ENCODE measurements at places on chromosomes 2 and 18.

DNA sequence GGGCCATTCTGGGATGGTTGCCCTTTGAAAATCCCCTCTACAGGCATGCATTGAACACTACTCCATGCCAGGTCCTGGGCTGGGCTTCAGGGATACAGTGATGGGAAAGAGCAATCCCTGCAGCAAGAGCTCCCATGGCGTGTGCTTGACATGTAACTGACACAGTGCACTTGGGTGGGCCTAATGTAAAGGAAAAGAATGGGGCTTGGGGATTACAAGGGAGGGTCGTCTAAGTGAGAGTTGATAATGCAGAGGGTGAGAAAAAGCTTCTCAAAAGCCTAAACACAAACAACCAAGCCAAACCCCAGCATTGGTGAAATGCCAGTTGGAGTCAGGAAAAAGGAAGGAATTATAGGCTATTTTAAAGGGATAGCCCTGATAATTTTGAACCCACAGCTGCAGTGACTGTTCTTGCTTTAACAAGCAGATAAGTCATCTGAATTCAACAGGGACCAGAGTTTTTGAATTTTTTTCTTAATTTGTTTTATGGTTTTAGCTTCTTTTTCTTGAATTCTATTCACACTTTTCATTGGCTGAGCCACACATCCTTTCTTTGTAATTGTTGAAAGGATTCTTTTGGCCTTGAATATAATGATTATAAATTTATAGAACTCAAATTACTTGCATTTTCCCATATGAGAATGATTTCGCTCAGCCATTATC is 308.7 kb downstream of the LPIN1 start:
- DNase-seq: no peak

GRCh38 chr2:9445089-9445488 is 21.6 kb downstream of the CPSF3 start:
- no peak for DNase-seq

DNA sequence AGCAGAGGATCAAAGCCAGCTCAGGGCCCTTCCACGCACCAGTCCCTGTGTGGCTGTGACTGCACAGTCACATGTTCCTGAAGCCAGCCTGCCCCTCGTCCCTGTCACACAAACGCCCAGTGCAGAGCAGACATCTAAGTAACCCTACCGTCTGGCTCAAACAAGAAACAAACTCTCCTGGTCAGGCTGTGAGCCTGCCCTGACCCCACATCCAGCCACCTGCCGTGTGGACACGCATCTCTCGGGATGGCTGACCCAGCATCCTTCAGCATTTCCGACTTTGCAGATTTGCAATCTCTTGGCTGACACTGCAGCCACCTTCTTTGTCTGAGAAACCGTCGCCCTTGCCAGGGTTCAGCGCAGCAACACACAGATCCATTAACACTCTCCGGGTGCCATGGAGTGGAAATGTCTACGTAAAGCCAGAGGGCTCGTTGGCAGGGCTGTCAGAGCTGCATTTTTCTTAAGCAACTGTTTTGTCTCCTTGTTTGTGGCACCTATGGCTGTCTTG is 82.3 kb upstream of the ASAP2 start:
- DNase-seq: no peak

GRCh38 chr18:37428288-37428974 is 137.2 kb downstream of the CELF4 start:
- no peak for DNase-seq

DNA sequence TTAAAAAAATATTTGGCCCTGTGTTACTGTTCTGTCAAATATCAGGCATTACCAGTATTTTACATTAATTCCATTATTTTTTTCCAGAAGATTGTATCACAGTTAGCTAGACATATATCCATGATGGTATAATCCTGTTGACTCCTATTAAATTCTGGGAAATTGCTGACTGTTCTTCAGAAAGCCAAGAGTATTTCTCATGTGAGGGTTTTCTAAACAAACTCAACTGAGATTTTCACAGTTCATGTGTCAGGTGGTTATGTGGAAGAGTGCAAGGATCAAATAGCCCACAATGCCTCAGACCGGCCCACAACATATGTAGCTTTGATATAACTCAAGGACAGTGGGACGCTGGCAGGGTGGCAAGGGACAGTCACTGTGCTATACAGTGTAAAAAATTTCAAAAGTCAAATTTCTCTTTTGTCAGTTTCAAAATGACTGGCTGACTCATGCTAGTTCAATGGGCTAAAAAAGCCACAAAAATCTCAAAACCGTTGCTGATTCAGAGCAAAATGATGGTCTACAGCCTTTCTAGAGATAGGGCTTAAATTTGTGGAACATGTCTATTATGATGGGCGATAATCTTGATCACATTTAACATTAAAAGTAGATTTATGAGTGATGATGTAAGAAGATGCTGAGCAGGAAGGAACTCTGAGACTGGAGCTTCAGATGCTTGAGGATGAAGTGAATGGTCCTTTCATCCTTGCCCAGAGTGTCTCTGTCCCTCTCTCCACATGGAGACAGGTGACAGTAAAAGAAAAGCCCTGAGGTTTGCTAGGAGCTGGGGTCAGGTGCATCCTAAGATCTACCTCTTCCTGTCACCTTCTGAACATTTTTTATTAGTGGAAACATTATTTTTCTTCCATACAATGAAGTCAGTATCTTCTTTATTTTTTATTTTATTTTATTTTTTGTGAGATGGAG is 175.8 kb upstream of the PIEZO2 start:
- no peak for DNase-seq

DNA sequence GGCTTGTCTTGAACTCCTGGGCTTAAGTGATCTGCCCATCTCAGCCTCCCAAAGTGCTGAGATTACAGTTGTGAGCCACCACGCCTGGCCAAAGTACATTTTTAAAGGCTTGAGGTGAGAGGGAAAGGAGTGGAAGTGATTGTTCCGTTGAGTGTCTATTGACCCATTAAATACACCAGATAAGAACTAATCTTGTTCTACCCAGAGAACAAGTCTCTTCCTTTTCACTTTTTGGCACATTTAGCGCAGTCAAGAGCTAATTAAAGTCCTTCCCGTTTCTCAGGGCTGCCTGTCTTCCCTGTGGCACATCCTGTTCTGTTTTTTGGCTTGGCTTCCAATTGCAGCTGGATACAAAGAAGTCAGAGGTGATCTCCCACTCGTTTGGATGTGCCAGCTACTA is 172.3 kb downstream of the ALPK2 start:
- DNase-seq: no peak

GRCh38 chr18:31454066-31454708 is 6.6 kb downstream of the DSG3 start:
- DNase-seq: no peak

GRCh38 chr2:182585001-182585400 is 131.1 kb upstream of the DNAJC10 start:
- no peak for DNase-seq

DNA sequence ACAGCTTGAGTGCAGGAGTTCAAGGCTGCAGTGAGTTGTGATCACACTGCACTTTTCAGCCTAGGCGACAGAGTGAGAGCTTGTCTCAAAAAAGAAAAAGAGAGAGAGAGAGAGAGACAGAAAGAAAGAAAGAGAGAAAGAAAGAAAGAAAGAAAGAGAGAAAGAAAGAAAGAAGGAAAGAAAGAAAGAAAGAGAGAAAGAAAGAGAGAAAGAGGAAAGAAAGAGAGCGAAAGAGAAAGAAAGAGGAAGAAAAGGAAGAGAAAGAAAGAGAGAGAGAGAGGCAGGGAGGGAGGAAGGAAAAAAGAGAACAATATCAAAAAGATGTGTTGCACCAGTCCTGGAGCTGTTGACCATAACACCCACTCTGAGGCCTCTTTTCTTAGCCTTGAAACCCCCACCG is 89.8 kb upstream of the MBOAT2 start:
- no peak for DNase-seq

GRCh38 chr2:42851740-42852250 is 59.4 kb upstream of the HAAO start:
- DNase-seq: no peak

GRCh38 chr2:233426619-233427342 is 72.5 kb downstream of the DGKD start:
- no peak for DNase-seq

GRCh38 chr18:40904295-40904694 is 1050.7 kb upstream of the PIK3C3 start:
- DNase-seq: no peak

DNA sequence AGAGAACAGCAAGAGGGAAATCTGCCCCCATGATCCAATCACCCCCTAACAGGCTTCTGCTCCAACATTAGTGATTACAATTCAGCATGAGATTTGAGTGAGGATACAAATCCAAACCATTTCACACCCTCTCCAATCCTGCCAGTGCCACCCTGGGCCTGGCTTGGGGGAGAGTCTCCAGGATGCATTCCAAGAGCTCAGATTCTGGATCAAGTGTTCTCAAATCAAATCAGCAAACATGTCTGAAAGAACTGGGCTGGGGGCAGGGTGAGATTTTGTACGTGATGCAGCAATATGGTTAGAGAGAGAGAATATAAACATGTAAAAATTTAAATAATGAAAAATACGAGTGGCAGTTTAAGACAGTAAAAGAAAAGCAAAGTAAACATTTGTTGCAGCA is 2100.9 kb upstream of the CELF4 start:
- no peak for DNase-seq

GRCh38 chr2:236507393-236508085 is 62.1 kb upstream of the ACKR3 start:
- DNase-seq: peak; percentile 11

DNA sequence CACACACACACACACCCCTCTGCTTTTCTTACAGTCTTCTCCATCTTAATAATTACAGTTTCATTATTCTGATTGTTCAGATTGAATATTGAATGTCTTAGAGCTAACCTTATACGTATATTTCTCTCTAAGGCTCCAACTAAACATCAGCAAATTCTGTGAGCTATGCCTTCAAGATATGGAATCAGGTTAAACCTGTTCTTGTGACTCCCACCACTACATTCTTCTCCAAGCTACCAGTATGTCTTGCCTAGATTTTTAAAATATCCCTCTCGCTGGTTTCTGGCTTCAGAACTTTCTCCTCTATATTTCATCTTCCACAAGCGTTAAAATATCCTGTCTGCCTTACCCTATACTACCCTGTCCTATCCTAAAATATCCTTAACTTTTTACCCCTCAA is 1346.4 kb upstream of the CDH2 start:
- DNase-seq: no peak

GRCh38 chr2:20666304-20667150 is at the start of gene GDF7:
Gene GDF7 (plus strand): TSS chr2:20667144. CDS start chr2:20667240, 96 bp downstream.
- DNase-seq: no peak

- no peak for DNase-seq
Observed at GRCh38 chr2:70716131-70716743, 51.8 kb downstream of the ADD2 start.

GRCh38 chr18:28823506-28824182 is 646.7 kb upstream of the CDH2 start:
- DNase-seq: no peak

- no peak for DNase-seq
Observed at GRCh38 chr2:149271575-149271974, 58.8 kb upstream of the LYPD6 start.

GRCh38 chr2:71348302-71348701 is 16.7 kb downstream of the ZNF638 start:
- DNase-seq: no peak

GRCh38 chr2:9661261-9661660 is 30.5 kb upstream of the YWHAQ start:
- no peak for DNase-seq

DNA sequence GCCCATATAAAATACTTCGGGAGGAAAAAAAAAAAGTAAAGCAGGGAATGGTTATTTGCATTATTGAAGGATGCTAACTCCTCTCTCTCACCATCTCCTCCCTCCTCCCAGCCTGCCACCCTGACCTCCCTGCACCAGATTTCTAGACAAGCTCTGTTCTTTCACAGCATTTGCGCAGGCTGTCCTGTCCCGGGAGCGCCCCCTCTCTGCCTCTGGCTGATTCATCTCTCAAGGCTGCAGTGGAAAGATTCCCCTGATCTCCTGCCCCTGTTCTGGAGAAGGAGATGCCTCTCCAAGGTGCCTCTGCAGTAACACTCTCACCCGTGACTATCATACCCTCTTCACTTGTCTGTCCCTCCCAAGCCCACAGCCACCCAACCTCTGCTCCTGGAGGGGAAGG is 38.5 kb downstream of the COL4A4 start:
- no peak for DNase-seq

GRCh38 chr18:74515620-74516231 is 18.6 kb upstream of the CNDP1 start:
- no peak for DNase-seq

- DNase-seq: no peak
Observed at GRCh38 chr2:16013359-16013911, 73.1 kb downstream of the MYCN start.

DNA sequence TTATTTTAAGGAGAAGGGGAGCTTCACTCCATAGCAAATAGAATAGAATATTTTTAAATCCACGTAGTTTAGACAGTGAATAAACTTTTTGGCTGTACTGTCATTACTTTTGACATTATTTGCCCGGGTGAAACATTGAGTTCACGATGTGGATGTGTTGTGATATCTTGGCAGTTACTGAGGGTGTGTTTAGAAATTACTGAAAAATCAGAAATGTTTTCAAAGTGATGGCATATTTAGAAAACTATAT is 769 bp upstream of the FAM98A start:
- DNase-seq: no peak

GRCh38 chr2:30504731-30505130 is 57.7 kb downstream of the LCLAT1 start:
- peak; percentile 40 for DNase-seq

DNA sequence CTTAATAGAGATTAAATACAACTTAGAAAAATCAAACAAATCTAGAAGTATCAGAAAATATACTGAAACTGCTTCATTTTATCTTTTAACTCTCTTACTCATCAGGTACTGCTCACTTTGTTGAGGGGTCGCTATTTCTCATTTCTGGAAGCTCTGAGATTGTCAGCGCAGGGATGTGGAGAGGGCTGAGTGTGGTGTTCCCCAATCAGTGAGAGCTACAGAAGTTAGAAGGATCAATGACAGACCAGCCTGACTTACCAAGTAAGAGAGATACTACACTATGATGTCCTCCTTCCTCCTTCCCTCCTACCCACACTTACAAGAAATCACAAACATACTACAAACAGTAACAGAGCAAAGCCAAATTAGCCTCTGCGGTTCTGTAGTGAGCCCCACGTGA is 8.1 kb downstream of the GCFC2 start:
- DNase-seq: no peak

DNA sequence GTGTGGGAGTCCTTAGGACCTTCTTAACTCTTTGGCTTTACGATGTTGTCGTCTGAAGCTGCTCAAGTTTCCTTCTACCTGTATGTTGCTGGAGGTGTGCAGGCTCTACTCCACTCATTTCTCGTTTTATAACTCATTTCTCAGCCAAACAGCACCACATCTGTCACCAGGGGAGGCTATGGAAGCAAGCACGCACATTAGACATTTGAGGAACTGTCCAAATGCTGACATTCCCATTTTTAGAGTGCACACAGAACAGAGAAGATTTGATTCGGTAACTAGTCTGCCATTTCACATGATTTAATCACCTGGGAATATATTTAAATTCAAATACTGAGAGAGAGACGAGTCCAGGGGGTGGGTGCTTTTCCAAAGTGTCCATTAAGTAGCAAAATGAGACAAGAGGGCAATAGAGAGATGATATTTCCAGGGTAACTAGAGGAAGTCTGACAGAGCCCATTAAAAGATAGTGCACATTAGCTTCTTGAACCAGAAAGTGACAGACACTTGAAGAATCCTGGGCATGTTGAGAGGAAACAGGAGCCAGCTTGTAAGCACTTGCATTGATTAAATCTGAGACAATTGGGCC is 793.3 kb downstream of the TDRD15 start:
- no peak for DNase-seq
